ENCODE measurements at places on chromosomes 2 and 18.

- DNase-seq: no peak
Observed at GRCh38 chr2:195590199-195590860, 66.7 kb upstream of the SLC39A10 start.

GRCh38 chr2:234099266-234099665 lies 48.8 kb downstream of the SPP2 start:
- DNase-seq: no peak

GRCh38 chr2:212088353-212088752 lies 450.2 kb downstream of the ERBB4 start:
- no peak for DNase-seq

DNA sequence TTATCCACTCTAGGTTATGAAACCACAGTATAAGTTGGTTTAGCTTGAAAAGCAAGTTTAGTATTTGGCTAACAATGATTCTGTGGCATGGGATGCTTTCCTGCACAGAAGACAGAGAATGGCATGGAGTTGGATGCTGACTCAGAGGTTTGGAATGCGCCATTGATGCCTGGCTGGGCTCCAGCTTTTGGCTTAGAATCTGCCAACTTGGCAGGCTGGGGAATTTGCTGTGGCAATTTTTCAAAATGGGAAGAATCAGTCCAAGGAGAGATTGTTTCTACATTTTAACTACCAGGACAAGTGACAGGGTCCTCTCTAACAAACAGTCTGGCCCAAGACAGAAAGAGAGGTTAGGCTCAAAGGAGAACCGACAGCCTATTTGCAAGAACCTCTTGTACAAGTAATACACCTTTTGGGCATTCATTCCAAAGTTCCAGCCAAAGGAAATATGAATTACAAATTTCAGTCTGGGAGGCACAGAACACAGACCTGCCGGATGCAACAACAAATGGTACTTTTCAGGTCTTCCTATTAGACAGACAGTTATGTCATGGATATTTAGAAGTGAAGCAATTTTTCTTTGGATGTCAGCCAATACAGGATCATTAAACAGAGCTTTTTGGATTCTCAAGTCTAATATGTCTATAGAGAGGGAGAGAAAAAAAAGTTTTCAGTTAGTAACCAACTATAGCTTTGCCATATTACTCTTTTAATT lies 1027.7 kb downstream of the TMEM182 start:
- DNase-seq: no peak

- no peak for DNase-seq
Observed at GRCh38 chr18:23397907-23398306, 55.2 kb upstream of the RIOK3 start.

DNA sequence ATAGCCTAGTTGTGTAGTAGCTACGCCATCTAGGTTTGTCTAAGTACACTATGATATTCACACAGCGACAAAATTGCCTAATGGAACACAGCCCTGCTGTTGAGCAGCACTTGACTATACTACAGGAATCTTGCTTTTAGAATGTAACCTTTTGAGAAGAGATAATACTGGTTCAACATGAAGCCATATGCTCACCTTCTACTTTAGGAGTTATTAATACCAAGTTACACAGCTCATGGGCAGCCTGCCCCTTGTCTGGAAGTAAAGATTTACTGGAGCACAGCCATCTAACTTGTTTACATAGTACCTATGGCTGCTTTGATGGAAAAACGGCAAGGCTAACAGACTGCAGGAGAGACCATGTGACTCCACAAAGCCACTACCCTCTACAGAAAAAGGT lies 174.8 kb downstream of the DYM start:
- no peak for DNase-seq

- DNase-seq: no peak
Observed at GRCh38 chr2:175463589-175464310, 282.2 kb upstream of the ATP5MC3 start.

- peak; percentile 35 for DNase-seq
Observed at GRCh38 chr2:241762933-241763369, 13.7 kb upstream of the GAL3ST2 start.

GRCh38 chr2:105179469-105180372 lies 61.8 kb upstream of the GPR45 start:
- no peak for DNase-seq

DNA sequence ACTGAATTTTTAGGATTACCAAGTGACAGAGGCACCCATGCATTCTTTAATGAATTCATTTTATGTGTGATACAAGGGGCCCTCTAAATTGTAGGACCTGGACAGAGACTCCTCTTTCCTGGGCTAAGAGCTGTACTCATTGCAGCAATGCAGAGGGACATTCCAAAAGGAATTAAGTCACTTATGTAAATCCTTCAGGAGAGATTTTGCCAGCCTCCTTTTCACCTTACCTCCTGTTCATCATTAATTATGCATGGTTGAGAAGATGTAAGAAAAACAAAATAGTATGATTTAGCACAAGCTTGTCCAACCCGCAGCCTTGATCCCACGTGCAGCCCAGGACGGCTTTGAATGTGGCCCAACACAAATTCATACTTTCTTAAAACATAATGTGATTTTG lies 84.5 kb upstream of the TANK start:
- no peak for DNase-seq
